SJCRH30 (cell line): ENCODE measurements at places on chromosomes 4 and X. TPM values are rescaled to one million over a fixed set of nuclear protein-coding genes. Genes with fewer than 3 reads are reported as not detected.

BEND4 gene
- 0.13 and 0.18 TPM in 2 replicates for total RNA-seq

TFDP3 gene
- total RNA-seq: not detected in 2 replicates

FABP2 gene
- total RNA-seq: not detected in 2 replicates

USP53 gene
- total RNA-seq: 10.5 and 14.0 TPM in 2 replicates

TMEM271 gene
- total RNA-seq: 1.4 TPM in 2 replicates

MAGEB10 gene
- not detected in 2 replicates for total RNA-seq

WAS gene
- not detected in 2 replicates for total RNA-seq

CT45A5 gene
- total RNA-seq: not detected in 2 replicates

RHOXF1 gene
- total RNA-seq: not detected in 2 replicates

SPANXA1 gene
- total RNA-seq: not detected in 2 replicates

PAGE1 gene
- not detected in 2 replicates for total RNA-seq

SHISA3 gene
- total RNA-seq: not detected in 2 replicates

CYP2U1 gene
- 7.6 and 7.8 TPM in 2 replicates for total RNA-seq

HSD17B13 gene
- total RNA-seq: 0.10 TPM in 1 of 2 replicates, not detected in the other

CXXC4 gene
- total RNA-seq: 3.3 and 4.6 TPM in 2 replicates
